ENCODE measurements at places on chromosomes 6 and 20.
A peak's percentile ranks its signal among the peaks of the same experiment; 100 is the strongest.

DNA sequence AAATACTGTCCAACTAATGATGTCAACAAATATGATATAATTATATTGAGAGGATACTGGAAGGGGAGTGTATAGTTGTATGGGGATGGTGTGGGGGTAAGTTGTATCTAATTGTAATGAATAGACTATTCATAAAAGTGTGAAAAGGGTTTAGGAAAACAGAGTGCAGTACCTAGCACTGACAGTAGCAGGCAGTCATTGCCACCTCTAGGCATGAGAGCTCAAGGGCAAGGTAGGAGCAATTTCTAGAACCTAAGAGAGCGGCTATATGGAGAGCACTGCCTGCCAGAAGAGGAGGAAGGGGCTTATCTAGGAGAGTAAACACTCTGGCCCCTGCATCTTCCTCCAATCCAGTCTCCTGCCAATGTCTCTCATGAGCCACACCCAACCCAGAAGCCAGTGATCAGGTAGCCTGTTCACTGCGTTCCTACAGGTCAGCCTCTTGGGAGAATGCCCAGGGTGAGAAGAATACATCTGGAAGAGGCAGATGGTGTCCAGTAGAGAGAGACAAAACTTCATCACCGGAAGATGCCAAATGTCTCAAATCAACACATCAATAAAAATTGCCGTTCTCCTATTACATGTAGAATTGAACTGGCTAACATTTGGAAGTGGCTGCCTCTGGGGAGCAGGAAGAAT is 200.0 kb downstream of the LY86 start:
- no peak for DNase-seq

- DNase-seq, result no peak
These were observed 184.0 kb downstream of the PRDM13 start for GRCh38 chr6:99790679-99791078.

GRCh38 chr6:5305968-5306626 is 44.8 kb downstream of the FARS2 start:
- DNase-seq, result no peak

DNA sequence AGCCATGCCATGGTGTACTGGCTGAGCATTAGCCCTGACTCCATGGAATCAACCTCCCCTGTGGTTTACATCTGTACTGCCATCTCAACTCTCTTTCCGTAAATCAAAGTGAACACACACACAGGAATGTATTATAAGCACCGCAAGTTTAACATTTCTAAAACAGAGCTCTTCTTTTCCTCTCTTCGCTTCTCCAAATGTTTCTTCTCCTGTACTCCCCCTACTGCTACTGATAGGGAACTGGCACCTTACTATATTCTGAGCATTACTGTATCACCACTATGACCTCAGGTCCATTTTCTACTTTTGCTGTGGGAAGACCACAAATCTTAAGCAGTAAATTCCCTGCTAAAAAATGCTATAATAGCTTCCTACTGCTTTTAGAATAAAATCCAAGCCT is 101.2 kb downstream of the NUS1 start:
- no peak for DNase-seq

DNA sequence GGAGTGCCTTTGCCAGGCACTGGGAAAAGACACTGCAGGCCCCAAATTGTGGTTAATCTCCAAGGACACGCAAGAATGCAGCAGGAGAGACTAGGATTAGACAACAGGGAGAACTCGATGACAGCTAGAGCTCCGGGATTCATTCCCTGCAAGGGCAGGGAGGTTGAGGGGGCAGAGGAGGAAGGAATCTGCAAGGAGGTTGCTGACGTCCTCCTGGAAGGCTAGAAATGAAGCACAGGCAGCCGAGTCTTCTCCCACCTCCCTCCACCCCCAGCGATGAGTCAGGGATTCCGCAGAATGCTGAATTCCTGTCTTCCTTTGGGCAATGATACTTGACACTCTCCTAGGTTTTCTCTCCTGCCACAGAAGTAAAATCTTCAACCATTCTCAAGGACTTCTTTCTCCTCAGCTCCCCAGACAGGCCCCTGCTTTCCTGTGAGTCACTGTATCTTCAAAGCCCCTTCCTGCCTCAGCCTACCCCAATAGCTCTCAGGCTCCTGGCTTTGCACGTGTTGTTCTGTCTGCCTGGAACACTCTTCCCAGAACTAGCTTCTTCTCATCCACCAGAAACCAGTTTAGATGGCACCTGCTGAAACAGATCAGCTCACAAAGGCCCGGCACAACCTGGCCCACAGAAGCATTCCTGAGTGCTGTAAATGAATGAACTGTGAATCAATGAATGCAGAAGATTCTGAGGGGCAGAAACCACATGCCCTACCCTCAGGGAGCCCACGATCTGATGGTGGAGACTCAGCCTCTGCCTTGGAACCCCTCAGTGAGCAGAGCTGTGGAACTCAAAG is 85.6 kb downstream of the MRPL14 start:
- no peak for DNase-seq

DNA sequence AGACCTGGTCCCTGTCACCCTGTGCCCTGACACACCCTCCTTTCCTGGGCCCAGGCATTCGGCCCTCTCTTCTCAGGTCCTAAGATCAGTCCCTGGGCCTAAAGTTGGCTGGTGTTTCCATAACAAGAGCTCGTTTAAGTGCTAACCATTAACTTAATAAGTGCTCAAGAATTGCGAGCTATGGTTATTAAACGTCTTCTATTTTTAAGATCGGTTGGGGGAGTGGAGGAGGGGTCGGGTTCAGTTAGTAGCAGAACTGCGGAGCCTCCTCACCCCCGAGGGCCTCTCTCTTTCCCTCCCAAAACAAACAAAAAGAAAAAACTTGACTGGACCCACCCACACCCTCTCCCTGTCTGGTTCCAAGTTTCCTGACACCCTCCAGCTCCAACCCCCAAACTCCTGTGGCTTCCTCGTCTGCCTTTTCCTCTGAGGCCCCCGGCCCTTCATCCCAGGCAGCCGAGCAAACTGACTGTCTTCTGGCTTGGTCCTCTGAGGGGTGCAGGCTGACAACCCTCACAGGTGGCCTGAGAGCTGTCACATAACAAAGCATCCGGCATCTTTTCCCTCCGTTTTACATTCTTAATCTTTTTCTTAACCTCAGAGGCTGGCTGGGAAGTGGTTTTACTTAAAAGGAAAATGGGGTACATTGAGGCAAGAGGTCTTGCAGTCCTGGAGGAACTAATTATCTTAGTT is 2.0 kb downstream of the STK35 start:
- DNase-seq, result no peak

DNA sequence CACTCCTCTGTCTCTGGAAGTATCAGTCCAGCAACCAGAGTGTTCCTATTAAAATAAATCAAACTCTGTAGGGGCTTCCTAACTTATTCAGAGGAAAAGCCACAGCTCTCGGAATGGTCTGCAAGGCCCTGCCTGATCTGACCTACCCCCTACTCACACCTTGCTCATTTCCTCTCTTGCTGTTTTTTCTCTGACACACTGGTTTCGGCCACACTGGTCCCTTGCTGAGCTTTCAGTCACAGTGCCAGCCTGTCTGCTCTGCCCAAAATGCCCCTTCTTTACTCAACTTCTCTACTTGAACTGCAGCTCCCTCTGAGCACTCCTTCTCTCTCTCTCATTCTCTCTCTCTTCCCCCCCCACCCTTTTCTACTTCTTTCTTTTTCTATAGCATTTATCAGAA is 430.2 kb downstream of the UTRN start:
- no peak for DNase-seq

GRCh38 chr6:99241905-99242534 is 107.5 kb downstream of the FAXC start:
- DNase-seq, result no peak

DNA sequence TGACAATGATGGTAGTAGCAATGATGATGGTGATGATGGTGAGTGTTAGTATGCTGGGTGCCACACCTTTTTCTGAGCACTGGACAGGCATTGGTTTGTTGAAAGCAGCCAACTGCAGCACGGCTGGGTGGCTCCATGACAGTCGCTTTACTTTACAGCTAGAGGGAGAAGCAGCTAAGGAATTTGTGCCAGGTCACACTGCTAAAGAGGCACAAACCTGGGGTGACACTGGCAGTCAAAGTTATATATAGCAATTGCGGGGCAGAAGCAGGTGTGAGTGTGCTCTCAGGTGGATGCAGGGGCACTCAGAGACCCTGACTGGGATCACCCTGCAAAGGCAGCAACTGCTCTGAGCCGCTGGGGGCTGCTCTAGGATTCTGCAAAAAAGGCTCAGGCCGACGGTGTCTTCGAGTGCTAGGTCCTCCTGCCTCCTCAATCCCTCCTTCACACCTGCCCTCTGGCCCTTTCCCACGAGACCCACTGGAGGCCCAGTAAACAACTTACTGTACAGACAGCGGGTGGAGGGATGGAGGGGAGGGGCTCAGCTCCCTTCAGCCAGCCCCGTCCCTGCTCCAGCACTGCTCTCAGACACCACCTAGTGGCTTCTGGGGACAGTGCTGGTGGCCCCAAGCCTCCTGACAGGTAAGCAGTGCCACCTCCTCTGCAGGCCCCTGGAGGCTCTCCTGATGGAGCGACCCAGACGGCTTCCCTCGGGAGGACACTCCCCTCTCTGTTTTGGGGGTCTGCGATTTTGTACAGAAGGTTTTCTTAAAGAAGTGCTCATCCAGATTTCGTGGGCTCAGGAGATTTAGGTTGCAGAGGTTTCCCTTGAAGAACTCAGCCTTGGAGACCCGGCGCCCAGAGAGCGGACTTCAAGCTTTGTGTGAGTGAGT is 4.4 kb upstream of the RPS21 start:
- DNase-seq, result peak; percentile 69

DNA sequence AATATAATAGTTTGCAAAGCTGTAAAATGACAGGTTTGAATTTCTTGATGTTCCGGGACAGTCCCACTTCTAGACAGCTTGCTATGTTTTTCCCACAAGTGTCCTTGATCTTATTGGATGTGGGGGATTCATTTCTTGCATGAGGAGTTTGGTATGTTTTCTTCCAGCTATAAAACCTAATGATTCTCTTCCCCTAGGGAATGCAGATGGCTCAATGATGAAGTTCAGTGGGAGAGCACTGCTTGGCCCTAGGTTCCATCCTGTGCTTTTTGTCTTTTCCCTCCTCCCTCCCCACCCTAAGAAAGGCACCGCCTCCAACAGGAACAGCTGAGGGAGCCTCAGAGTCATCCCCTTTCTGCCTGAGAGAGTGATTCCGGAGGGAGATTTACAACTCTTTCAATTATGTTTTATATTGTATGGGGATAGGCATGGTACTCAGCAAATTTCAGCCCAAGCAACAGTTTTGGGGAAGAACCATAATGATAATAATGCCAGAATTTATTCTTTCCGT is 149.2 kb downstream of the PHACTR1 start:
- no peak for DNase-seq

DNA sequence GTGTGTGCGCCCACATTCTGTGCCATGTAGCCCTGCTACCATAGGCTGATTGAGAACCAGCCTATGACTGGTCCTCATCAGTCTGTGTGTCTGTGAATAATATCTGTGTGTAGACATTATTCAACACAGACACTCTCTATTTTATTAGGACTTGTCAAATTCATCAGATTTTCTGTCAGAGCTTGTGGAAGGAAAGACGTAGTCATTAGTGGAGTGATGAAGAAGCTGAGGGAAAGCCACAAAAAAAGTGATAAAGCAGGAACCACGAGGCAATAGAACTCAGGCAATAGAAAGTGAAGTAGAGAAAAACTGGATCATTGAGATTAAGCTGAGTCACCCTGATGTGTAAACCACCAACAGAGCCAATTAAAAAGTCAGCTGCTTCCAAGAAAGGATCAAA is 122.2 kb upstream of the MARCKS start:
- DNase-seq, result no peak

DNA sequence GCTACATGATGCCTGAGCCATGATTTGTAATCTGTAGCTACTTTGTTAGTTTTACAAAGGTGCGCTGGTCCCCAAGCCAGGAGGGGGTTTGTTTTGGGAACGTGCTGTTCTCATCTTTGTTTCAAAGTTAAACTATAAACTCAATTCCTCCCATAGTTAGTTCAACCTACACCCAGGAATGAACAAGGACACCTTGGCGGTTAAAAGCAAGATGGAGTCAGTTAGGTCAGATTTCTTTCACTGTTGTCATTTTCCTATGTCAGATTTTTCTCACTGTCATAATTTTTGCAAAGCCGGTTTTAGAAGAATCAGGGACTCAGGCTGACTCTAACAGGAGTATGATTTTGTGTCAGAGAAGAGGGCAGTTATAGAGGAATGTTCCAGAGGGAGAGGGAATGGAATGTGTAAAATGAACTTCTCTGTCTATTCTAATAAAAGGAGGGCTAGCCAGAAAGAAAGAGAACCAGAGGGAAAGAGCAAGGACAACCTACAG is 2.3 kb upstream of the GMPR start:
- DNase-seq, result no peak

GRCh38 chr6:128491100-128491581 is 29.3 kb downstream of the PTPRK start:
- DNase-seq, result no peak

DNA sequence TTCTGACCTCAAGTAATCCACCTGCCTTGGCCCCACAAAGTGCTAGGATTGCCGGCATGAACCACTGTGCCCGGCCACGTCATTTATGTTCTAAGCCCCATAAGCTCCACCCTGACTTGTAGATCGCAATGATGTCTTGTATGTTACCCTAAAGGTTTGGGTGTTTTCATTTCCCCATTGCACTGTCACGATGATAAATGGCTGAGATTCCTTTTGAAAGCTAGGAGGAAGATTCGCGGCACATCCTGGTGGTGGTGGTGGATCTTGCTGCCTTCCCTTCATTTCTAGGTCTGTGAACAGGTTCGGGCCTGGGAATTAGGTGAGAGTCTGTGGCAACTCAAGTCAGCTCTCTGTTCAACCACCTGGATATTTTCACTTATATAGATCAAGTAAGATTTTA is 28.3 kb downstream of the MUC22 start:
- DNase-seq, result no peak

- no peak for DNase-seq
These were observed 24.5 kb downstream of the KIF3B start for GRCh38 chr20:32301719-32302506.

GRCh38 chr6:157982102-157982562 is 469 bp downstream of the SYNJ2 start:
- peak; percentile 23 for DNase-seq

DNA sequence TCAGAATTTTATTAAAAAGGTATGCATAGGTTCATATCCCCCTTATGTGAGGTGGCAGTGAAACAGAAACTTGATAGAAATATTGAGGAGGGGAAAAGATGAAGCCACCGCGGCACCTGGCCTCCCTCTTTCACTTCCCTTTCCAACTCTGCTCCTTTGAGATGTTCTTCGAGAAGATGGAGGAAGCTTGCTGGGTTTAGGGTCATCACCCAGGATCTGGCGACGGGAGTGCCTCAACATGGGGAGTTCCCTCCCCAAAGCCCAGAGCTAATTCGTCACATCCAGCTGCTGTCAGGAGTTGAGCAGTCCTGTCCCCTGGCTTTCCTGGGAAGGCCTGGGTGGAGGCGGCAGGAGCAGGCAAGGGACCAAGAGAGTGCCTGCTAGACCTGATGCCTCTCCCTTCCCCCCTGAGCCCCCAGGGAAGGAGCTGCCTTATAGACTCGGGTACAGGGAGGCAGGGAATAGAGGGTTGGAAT is 29.1 kb downstream of the RREB1 start:
- DNase-seq, result no peak

DNA sequence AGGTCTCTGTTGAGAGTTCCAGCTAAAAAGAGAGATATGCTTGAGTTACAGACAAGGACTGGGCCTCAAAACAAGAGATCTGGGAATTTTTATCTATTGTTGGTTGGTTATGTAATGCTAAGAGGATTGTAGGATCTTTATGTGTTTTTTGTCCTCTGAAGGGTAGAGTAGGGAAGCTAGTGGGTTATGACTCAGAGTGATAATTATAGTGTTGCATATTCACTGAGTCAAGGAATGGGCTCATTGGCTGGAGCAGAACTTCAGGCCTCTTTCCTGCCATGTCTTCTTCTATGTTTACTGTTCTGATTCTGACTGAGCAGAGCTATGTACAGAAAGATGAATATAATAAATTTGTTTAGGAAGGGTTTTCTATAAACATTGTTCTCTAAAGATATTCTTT is 66.1 kb upstream of the NOX3 start:
- DNase-seq, result no peak

Data from stimulated activated CD4-positive, alpha-beta T cell treated with anti-CD3 and anti-CD28 coated beads, Interleukin-1b, Interleukin-23, amount 100 ng/mL, for 4 hours (primary cell).